Chondrocyte (in vitro differentiated cells): ENCODE measurements at places on chromosomes 3 and 15. TPM values are rescaled to one million over a fixed set of nuclear protein-coding genes. Genes with fewer than 3 reads are reported as not detected.

GRCh38 chr3:97948351-97949109 is 23.7 kb downstream of the RIOX2 start:
- H3K36me3 ChIP-seq, result peaks cover 35% of the 10 kb centered on the region
- no peak for DNase-seq
- no peak overlapping the region for H3K27ac ChIP-seq
- no peak overlapping the region for H3K4me3 ChIP-seq
- H3K4me1 ChIP-seq, result peaks cover 7% of the 10 kb centered on the region
- H3K27me3 ChIP-seq, result no peaks in the 10 kb centered on the region

- peaks cover 2% of the 10 kb centered on the region for H3K27me3 ChIP-seq
- no peak overlapping the region for H3K27ac ChIP-seq
- no peaks in the 10 kb centered on the region for H3K36me3 ChIP-seq
- H3K4me1 ChIP-seq, result no peaks in the 10 kb centered on the region
- DNase-seq, result no peak
These were observed 247.4 kb upstream of the CHRNA7 start for GRCh38 chr15:31782951-31783350.

DNA sequence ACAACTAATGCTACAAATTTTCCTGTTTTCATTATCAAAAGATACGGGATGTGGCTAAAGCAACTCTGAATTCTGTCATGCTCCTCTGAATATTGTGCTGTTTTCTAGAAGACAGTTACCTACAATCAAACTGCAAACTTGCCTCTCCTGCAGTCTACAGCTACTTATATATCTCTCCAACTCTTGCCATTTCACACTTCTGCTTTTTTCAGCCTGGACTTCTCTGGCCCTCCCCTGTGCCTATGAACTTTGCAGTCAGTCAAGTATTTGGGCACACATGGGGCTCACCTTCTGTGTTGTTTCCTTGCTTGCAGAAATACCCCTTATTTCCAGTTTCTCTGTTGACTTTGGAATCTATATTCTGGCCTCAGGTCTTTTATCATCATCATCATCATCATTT is 575.6 kb downstream of the GRM7 start:
- no peak for DNase-seq
- H3K36me3 ChIP-seq, result no peaks in the 10 kb centered on the region
- H3K4me1 ChIP-seq, result no peaks in the 10 kb centered on the region

DNA sequence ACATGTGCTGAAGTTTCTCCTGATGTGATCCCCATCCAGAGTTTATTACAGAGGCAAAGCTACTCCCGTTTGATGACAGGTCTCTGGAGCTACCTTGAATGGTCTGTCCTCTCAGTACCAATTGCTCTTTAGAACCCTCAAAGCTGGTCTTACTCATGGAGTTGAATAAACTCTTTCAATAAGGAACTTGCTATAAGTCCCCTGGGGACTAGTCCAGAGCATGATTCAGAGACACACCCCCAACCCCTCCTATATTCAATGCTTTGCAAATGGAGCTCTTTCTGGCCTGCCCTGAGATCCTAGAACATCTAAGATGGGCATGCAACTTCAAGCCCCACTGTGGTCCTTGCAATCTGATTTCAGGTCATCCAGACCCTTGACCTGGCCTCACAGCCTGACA is 23.9 kb upstream of the TPM1 start:
- peaks cover 76% of the 10 kb centered on the region for H3K4me1 ChIP-seq
- no peaks in the 10 kb centered on the region for H3K27me3 ChIP-seq
- H3K4me3 ChIP-seq, result no peak overlapping the region

The LRRC2 gene
- 0.46 to 2.2 TPM (median 1.9 TPM) in 3 replicates for total RNA-seq

The CDHR4 gene
- total RNA-seq, result not detected in 3 replicates

The MKRN2 gene
- 32.8 to 36.2 TPM (median 34.5 TPM) in 3 replicates for total RNA-seq
